ENCODE measurements at places on chromosomes 3 and 15.

DNA sequence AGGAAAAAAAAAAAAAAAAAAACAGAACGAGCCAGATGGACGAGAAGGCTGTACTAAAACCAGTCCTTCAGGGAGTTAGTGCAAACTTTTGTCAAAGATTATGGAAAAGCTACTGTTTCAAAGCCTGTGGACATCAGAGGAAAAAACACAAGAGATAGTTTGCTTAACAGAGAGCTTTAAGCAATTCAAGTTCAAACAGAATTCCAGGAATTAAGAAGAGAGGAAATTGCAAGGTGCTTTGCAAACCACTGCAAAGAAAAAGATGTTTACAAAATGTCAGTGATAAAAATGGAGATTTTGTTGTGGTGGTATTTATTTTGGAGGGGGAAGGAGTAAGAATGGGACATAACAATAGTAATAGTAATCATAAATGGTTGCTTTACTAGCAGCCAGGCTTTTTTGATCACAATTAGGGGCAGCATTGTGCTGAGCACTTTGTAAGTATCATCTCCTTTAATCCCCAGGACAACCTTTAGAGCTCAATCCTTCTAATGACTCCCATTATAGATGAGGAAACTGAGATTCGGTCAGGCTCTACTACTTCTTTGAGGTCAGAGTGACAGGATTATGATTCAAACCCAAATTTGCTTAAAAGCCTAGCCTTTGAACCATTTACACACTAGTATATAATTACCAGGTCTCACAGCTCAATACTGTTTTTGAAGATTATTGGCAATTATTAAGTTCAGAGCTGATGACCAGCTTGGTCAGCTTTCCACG lies 22.4 kb upstream of the ARHGEF3 start:
- DNase-seq, result no peak

- no peak for DNase-seq
Measured at GRCh38 chr3:190810957-190811356, 51.5 kb downstream of the GMNC start.

- DNase-seq, result no peak
Measured at GRCh38 chr15:74041777-74042435, 40.4 kb downstream of the GOLGA6A start.

GRCh38 chr3:47425959-47426358 lies 45.1 kb downstream of the PTPN23 start:
- no peak for DNase-seq

DNA sequence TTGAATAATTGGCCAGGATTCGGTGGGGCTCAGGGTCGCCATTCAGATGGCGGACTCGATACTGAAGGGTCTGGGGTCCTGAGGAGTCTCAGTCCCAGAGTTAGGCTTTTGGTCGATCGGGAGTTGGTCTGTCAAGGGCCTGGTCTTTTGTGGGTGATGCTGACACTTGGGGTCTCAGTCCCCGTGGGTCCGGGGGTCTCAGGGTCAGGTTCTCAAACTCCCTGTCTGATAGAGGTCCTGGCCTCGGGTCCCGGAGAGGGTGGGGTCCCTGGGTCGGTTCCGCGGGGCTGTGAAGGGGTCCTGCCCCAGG lies 467 bp downstream of the NCKIPSD start:
- DNase-seq, result no peak

DNA sequence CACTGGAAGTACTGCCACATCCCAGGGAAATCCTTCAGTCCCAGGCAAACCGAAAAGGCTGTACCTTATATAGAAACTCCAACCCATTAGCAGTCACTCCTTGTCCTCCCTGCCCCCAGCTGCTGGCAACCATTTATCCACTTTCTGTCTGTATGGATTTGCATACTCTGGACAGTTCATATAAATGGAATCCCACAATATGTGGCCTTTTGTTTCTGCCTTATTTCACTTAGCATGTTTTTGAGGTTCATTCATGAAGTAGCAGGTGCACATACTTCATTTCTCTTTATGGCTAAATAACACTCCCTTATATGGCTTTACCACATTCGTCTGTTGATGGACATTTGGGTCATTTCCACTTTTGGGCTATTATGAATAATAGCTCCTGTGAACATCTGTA lies 51.6 kb upstream of the CMTM8 start:
- no peak for DNase-seq

DNA sequence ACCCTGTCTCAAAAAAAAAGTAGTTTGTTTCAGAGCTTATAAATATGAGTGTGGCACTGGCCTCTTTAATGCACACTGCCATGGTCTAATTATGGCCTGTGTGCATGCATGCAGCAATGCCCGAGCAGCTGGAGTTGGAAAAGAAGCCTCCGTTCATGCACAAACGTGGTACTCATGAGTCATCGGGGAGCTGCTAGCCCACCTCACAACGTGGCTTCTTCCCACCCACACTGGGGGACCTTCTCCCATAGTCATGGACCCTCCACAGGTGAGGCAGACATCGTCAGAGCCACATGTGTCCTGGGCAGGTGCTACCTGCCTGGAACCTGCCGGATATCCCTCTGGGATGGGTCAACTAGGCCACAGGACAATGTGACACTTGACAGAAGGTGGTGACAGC lies 66.7 kb downstream of the ATP10A start:
- DNase-seq, result no peak

- DNase-seq, result no peak
Measured at GRCh38 chr15:40618023-40618422, 24.0 kb downstream of the KNL1 start.

DNA sequence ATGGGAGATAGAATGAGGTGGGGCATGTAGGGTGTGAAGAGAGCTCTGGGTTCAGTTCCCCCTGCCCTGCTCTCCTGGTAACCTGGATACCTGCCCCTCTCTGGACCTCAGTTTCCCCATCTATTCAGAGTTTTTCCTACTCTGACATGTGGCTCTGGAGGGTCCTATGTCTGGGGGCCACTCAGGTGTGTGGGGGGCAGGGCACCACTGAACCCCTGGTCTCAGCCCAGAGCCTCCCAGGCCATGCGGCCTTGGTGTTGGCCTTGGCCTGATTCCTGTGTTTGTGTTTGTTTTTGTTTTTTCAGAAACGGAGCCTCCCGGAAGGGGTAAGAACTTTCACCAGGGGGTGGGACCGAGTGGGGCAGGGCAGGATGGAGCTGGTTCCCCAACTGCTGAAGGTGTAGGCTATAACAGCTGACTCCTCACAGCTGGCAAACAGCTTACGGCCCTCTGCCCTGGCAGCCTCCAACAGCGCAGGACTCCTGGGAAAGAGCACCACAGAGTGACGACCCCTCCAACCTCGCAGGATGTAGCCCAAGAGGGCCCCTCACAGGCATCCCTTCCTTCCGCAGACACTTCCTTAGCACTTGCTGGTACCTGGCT lies 803 bp downstream of the ITIH3 start:
- DNase-seq, result no peak

- DNase-seq, result no peak
Measured at GRCh38 chr3:134579141-134579665, 71.6 kb downstream of the KY start.

- DNase-seq, result no peak
Measured at GRCh38 chr15:70866982-70867641, 13.2 kb upstream of the LARP6 start.

DNA sequence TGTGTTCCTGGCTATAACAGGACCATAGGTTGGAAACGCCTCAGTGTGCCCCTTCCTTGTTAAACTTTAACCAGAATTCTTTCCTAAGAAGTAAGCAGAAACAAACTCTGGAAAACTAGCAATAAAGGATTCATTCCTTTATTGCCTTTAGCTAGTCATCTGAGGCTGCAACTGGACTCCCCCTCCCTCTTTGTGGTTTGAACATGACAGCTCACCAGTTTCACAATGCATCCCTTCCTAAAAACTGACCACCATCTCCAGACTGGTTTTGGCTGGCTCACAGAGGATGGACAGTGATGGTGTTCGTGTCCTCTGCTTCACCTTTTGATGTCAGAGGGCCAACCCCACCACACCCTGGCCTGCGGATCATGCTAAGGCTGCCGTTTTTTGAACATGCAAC lies 27.9 kb upstream of the TGFBR2 start:
- no peak for DNase-seq

- DNase-seq, result no peak
Measured at GRCh38 chr3:8455526-8456411, 45.9 kb upstream of the LMCD1 start.

DNA sequence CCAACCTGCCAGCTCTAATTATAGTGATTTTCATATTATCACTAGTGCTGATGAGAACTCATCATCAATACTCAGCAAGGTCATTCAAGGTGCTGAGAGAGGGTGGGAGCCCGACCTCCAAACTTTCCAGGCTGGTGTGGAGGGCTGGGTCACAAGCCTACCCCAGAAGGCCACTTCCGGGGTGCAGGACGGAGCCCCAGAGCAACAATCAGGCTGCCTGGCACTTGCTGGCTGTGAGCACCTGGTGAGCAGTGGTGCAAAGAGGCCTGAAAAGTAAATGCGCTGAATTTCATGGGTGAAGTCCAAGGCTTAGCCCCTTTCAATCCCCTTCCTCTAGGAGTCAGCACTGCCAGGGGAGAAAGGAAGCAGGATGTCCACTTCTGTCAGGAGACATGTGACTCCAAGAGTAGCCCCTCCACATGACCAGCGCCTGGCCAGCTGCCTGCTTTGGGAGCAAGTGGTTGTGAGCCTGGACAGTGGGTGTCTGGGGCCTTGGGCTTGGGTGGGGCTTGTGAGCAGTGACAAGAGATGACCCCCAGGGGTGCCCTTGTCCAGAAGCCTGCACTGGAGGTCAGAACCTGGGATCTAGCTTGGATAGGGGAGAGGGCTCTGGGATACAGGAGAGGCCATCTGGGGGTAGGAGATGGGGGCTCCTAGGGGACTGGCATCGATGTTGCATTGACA lies 165.0 kb upstream of the TLE3 start:
- no peak for DNase-seq

DNA sequence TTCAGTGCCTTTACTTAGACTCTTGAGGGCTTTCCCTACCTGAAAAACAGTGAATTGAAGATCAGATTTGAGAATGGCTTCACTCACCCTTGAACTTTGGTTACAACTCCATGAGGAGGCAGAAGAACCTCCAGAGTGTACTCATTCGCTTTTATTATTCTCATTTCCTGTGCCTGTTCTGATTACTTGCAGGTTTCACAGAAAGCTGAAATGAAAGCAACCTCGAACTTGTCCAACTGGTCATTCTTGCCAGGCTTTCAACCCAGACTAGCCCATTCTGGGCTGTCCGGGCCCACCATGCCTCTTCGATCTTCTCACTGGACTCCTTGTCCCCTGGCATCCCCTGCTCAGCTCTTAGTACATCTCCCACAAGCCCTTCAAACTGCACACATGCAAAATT lies 20.2 kb upstream of the THUMPD3 start:
- no peak for DNase-seq

- no peak for DNase-seq
Measured at GRCh38 chr3:155876503-155876902, 6.1 kb downstream of the GMPS start.

GRCh38 chr15:69469467-69470201 lies 17.0 kb downstream of the RPLP1 start:
- no peak for DNase-seq

DNA sequence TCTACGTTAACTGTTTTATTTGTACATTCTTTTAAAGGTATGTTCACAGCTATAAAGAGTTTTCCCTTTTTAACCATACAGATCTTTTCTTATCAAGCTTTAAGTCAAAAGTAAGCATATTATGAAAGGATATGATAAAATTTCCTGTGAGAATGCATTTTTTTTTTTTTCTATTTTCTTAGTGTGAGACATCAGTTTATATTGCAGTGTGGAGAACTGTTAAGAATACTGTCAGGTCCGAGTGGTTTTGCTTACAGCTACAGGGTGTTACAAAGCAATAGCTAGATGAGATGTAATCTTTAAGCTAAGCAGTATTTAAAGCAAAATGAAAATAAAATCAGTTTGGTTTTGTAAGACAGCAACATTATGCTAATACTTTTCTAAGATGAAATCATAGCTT lies 133.2 kb downstream of the SLC25A26 start:
- DNase-seq, result no peak

DNA sequence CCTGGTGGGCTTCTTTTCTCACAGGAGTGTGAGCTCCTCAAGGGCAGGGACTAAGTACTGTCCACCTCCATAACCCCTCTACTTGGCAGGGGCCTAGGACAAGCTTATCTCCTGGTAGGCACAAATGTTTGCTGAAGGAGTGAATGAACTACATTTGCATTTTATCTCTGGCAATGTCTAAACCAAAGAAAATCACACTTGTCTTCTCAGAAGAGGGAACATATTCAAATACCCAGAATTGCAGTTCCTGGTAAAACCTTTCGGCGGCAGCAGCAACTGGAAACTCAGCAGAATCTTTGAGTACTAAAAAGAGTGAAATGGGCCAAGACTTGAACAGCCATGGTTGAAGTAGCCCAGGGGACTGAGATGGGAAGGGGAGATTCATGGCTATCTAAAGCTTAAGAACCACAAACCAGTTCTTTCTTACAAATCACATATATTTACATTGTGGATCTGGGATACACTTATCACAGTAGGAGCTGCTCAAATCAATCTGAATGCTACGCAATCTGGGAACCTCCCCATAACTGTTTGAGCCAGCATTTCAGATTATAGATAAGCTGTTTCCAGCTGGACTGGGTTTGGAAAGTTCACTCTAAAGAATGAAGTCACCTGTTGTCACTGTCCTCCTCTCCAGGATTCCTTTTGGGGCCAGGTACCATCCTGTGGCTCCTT lies 18.7 kb upstream of the PTPN9 start:
- DNase-seq, result no peak

GRCh38 chr3:51637144-51637940 lies 33.7 kb upstream of the TEX264 start:
- DNase-seq, result no peak

- no peak for DNase-seq
Measured at GRCh38 chr15:91605576-91605975, 247.9 kb upstream of the SLCO3A1 start.

- no peak for DNase-seq
Measured at GRCh38 chr15:57149196-57149595, 227.1 kb upstream of the CGNL1 start.

DNA sequence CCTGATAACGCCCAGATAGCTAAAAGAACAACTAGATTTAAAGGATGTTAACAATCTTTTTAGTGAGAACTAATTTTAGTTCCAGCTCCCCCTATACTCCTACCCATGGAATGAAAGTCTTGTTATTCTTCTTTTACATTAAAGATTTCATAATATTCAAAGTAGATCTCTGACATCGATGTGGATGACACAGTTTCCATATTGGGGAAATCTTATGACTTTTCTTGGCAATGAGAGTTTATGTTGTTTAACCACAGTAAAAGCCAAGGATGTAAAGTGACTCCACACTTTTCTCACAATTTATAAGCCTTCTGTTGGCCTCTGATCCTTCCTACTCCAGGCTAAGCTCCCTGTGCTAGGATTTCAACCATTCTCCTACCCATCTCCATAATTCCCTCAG lies 332.6 kb upstream of the KCNMB2 start:
- DNase-seq, result no peak

GRCh38 chr3:106190296-106190695 lies 321.5 kb upstream of the CBLB start:
- DNase-seq, result no peak

DNA sequence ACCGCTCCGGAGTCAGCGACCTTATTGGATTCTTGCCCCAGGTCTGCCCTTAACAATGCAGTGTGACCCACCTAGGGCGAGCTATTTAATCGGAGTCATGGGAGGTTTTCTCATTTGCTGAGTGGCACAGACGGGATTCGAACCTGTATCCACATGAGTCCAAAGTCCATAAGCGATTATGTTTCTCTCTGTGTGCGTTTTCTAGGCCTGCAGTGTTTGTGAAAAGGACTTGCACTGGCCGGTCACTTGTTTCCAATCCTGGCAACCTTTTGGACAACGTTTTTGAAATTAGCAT lies 691 bp upstream of the HDGFL3 start:
- no peak for DNase-seq
